H4 (cell line): ENCODE measurements at places on chromosomes 3 and 15.
A peak's percentile ranks its signal among the peaks of the same experiment; 100 is the strongest.

GRCh38 chr3:186824430-186825139, 17.9 kb upstream of the ADIPOQ start:
- no peak for DNase-seq

- no peak for DNase-seq
Observed at GRCh38 chr3:113873814-113874526, 35.4 kb downstream of the GRAMD1C start.

DNA sequence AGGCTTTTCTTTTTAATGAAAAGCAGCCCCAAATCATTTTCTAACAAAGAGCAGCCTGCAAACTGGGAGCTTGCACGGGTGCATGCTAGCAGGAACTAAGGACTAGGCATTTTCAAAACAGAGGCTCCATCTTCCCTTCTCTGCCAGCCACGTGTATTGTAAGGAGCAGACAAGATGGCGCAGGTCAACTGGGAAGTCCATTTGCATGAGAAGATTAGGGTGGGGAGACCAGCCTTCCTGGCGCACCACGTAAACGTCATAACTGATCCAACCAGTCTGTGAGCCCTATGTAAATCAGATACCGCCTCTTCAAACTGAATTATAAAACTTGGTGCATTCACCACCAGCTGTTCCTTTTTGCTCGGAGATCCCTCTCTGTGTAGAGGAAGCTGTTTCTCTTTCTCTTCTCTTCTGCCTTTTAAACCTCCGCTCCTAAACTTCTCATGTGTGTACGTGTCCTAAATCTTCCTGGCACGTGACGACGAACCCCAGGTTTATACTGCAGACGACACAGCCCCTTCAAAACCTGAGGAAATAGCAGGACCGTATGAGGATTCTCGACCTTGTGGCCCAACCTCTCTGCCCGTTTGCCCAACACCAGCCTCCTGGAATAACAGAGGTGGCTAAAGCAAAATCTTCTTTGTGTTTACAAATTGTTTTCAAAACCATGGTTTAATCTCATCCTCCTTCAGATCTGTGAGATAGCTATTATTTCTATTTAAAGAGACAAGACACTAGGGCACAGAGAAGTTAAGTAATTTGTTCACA, 26.4 kb upstream of the SLC30A4 start:
- DNase-seq: no peak

DNA sequence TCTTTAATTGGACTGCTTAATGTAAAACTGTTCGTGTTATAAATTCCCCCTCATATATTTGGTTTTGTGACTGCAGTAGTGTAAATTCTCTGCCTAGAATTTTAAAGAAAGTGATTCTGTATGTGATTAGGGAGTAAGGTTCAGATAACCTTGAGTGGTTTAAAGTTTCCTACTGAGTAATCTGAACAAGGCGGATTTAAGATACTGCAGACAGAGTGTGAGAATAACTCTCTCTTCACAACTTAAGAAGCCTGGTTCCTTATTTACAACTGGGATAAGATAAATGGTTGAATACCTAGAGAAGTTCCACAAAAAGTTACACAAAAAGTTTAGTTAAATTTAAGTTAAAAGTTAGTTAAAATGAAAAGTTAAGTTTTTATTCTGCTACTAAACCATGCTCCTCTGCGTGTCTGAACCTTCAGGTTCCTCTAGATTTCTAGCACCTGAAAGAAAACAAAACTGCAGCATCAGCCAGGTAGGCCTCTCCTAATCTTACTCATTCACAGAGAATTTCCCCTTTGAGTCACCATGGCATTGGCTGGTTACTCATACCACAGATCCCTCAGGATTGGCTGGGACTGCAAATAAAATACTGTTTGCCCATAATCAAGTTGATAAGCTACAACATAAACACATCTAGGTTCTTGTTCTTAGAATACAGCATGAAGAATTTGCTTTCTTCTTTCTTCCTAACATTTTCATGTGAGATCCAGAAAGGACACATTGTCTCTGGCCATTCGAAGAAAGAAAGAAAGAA, at the start of gene ARL14:
TSS of gene ARL14 (plus strand) at position 614 of the 757 bp plus-strand sequence. CDS start 187 bp downstream, outside the sequence.
- peak; percentile 74 for DNase-seq

GRCh38 chr3:130569461-130570365, 52.7 kb downstream of the COL6A6 start:
- DNase-seq: no peak

DNA sequence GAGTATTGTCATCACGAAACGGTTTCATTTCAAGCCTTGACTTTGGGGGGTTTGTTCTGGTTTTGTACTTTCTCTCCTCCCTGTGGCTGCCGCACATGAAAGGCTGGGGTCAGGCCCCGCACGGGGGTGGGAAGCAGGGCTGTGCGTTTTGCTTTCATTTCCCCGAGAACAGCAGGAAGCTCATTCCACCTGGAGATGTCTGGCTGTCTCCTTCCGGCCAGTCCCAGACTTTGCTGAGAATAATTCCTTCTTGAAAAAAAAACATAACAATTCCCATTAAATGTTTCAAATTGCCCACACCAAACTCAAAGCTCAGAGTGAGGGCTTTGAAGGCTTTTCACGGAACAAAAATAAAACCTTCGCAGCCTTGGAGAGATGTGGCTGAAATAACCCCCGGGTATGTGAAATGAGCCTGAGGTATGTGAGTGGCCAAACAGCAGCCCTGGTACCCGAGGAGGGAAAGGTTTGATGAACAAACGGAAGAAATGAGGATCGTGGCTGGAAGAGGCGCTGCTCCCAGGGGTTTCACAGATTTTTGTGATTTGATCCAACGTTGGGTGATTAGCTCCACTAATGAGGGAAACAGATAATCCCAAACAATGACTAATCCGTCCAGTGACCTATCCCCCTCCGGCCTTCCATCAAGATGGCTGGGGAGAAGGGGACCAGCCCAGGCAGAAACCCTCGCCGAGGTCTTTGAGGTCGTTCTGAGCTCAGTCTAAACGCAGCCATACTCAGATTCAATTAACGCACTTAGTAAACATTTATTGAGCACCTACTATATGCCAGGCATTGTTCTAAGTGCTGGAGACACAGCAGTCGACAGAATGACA, 126.9 kb upstream of the MEF2A start:
- DNase-seq: no peak

- no peak for DNase-seq
Observed at GRCh38 chr3:14353502-14353901, 48.9 kb upstream of the SLC6A6 start.

- DNase-seq: no peak
Observed at GRCh38 chr3:183638101-183638852, 2.9 kb downstream of the KLHL24 start.

GRCh38 chr3:66035763-66036477, 2.8 kb downstream of the MAGI1 start:
- no peak for DNase-seq

DNA sequence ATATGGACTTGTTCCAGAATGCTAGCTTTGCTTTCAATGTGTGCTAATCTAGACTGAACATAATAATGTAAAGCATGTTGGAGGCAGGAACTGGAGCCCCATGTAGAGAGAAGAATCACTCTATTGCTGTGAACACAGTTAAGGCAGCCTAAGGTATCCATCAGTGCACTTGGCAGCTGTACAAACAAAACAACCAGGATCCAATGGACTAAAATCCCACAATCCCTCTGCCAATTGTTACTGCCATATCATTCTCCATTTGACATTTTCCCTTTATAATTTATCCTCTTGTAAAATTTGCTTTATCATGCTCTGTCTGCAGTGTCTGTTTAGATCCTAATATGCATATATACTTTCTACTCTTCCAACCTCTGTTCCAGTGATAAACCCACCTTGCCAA, 756.8 kb upstream of the LMCD1 start:
- DNase-seq: no peak

- DNase-seq: no peak
Observed at GRCh38 chr15:37979671-37980409, 45.4 kb downstream of the TMCO5A start.
